Activated CD8-positive, alpha-beta memory T cell treated with anti-CD3 and anti-CD28 coated beads for 1 hour (primary cell): ENCODE measurements at places on chromosomes 2 and 18.

DNA sequence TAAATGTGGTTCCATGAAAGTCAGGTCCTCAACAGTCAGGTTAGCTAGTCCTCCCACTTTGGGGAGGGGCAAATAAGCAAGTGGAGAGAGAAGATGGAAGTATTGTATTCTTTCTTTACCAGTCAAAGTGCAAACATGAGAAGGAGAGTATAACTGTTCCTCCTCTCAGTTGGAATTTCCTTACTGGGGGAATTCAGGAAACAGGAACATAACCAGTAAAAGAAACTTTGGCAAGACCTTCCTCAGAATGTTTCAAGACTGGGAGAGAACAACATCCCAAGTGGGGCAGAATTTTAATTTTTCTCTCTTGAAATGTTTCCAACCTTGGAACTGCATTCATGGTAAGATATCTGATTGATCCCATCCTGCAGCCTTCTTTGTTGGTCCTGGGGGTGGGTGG is 552.4 kb upstream of the TNP1 start:
- no peak for DNase-seq

DNA sequence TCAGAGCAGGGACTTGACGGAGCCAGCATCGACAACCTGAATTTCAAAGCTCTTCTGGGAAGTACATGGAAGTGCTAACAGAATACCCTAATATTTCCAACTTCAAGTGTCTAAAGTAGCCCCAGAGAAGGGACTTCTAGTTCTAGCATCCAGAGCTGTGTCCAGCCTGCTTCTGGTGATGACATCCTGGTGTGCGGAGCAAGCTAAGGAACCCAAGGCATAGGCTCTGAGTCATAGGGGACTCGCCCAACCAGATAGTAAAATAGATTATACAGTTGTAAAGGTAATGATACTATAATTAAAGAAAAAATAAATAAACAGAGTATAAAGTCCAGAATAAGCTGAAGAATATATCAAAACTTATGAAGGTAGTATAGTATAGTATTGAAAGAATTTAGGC is 108.1 kb upstream of the SERPINE2 start:
- no peak for DNase-seq

- no peak for DNase-seq
Measured at GRCh38 chr2:223090540-223091235, 38.7 kb downstream of the KCNE4 start.

- no peak for DNase-seq
Measured at GRCh38 chr2:25078170-25079049, 36.5 kb downstream of the EFR3B start.

GRCh38 chr2:28956415-28956826 is 24.7 kb upstream of the TOGARAM2 start:
- peak; percentile 24 for DNase-seq

DNA sequence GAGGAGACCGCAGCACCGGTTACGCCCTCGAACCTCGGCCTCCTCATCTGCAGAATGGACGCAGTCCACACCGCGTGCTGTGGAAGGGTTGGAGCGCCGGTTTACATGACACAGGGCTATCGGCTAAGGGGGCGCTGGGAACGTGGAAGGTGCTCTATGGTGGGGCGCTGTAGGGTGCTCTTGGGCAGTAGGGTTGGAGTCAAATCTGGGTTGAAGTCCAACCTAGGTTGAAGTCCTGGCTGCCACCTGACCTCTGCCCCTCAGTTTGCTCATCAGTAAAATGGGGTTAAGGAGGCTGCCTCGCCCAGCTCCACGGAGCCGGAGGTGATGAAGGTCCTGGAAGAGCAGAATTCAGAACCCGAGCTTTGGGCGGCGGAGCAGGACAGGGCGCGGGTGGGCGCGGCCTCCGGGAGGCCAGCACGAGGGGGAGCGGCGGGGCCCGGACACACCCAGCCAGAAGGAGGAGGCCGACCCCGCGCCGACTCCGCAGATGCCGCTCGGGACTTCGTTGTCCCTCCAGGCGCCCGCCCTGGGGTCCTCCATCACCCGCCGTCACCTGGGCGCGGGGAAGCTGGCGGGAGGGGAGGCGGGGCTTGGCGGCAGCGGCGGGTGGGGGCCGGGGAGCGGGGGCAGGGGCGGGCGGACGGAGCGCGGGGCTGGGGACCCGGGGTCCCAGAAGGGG is 558 bp upstream of the GAREM2 start:
- no peak for DNase-seq

DNA sequence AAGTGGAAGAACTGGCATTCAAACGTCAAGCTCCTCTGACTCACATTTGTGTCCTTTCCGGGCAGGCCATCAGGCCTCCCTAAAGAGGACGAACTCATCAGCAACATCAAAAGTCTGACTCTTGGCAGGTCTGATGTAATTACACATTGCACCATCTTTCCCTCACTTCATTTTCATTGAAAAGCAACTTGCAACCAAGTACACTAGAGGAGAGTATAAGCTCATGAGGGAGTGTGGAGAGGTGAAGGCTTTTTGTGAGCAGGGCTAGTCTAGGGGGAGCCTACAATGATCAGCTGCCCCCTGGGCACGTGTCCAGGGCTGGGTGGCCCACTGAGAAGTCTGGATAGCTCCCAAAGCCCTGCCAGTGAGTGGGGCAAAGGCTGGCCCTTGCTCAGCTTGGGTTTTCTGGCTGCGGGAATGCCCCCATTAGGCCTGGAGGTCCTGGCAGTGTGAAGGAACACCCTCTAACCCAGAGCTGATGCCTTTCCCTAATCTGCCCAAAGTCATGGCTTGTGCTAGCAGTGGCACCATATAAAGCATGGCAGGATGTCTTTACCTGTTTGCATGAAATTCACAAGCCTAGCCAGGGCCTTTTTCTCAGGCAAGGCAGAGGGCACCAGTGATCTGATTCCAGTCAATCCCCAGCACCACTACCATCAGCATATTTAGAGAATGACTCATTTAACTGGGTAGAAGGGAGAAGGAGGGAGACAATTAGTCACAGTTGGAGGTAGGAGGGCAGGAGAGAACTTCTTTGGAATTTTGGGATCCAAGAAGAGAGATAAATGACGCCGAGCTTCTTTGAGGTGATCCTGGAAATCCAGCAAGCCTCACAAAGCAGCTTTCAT is 8.5 kb upstream of the DAW1 start:
- no peak for DNase-seq

- no peak for DNase-seq
Measured at GRCh38 chr2:223072826-223073225, 20.8 kb downstream of the KCNE4 start.

- DNase-seq: no peak
Measured at GRCh38 chr2:194411221-194411620, 1245.8 kb upstream of the SLC39A10 start.

- no peak for DNase-seq
Measured at GRCh38 chr2:140893685-140894084, 1237.1 kb downstream of the LRP1B start.

DNA sequence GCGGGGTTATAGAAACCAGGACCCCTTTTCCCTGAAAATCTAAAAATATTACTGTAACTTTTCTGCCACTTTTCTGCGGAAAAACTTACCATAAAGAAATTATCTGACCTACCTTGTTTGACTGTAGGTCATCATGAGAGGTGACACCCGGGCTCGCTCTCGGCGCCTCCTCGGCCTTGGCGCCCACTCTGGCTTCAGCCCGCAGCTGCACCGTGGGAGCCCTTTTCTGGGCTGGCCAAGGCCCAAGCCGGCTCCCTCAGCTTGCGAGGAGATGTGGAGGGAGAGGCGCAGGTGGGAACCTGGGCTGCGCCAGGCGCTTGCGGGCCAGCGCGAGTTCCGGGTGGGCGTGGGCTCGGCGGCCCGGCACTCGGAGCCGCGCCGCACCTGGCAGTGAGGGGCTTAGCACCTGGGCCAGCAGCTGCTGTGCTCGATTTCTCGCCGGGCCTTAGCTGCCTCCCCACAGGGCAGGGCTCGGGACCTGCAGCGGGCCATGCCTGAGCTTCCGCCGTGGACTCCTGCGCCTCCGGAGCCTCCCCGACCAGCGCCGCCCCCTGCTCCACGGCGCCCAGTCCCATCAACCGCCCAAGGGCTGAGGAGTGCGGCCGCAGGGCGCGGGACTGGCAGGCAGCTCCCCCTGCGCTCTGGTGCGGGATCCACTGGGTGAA is 107.7 kb upstream of the DNAJC10 start:
- DNase-seq: no peak

- DNase-seq: no peak
Measured at GRCh38 chr2:45962177-45962921, 310.9 kb downstream of the PRKCE start.

DNA sequence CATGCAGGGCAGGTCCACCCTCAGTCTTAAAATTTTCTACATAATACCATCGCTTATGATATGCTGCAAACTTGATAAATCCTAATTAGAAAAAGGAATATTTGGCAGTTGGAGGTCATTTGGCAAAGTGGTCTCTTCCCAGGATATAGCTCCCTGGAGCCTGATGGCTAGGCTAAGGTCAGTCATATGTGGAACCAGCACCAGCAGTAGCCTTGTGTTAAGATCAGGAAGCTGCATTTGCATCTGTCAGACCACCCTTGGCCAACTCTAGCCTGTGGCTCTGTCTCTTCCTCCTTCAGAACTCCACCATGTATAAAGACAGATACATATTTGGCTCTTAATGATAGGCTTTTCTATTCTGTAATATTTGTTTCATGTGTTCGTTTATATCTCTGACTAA is 5.4 kb upstream of the HK2 start:
- no peak for DNase-seq

DNA sequence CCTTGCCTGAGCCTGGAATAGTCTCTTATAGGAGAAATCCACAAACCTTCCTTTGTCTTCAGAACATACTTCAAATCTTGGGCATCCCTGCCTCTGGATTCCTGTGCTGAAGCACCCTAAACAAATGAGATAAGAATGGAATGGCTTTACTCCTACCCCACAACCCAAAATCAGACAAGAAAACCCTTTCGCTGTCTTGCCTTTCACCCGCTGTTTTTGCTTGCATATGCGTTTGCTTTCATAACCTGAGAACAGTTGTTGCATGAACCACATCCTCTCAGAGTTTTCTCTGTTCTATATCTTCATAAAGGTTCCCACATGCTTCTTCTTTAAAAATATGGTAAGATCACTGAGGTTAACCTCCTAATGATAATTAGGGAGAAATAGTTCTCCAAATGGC is 132.1 kb upstream of the MAP3K20 start:
- DNase-seq: no peak

DNA sequence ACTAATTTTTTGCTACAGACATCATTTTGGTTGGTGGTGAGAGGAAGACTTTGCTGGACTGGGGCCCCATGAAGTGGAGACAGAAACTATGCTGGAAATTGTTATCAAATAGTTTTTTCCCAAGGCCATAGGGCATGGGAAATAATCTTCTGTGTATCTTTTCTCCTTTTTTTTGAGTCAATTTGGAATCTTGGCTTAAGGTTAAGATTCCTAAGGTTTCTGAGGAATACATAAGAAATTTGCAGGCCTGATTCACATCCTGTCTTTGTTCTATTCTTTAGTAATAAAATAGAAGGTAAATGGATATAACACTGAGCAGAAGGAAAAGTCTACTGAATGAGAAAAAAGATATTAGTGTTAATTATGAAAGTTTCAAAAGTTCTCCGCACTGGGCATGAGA is 16.6 kb downstream of the SMC6 start:
- no peak for DNase-seq

- no peak for DNase-seq
Measured at GRCh38 chr2:130251535-130251872, 53.3 kb upstream of the TUBA3E start.

DNA sequence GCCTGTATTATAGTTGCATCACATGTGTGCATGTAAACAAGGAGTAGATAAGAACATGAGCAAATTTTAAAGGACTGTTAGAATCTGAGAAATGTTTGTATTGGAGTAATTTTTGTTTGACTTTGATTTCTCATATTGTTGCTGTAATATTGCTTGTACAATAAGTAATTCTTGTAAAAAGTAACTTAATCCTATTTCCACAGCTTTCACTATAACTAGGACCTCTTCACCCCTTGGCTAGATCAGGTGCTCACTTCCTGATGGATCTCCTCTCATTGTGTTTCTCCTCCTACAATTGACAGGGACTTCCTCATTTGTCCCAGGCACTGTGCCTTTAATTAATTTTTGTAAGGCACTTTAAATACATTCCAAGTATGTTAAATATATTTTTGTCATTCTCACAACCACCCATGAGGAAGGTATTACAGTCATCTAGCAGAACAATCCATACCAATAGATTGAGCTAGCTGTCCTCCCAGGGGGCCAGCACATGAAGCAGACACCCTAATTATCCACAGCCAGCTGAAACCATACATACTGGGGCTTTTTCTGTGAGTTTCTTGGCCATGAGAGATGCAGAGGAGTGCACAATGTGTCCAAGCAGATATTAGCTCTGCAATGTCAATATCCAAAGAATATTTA is 359.5 kb upstream of the ACVR2A start:
- DNase-seq: no peak
